Activated CD4-positive, alpha-beta T cell treated with anti-CD3 and anti-CD28 coated beads for 36 hours (primary cell): ENCODE measurements at places on chromosomes 1 and 21. TPM values are rescaled to one million over a fixed set of nuclear protein-coding genes. Genes with fewer than 3 reads are reported as not detected.

DNA sequence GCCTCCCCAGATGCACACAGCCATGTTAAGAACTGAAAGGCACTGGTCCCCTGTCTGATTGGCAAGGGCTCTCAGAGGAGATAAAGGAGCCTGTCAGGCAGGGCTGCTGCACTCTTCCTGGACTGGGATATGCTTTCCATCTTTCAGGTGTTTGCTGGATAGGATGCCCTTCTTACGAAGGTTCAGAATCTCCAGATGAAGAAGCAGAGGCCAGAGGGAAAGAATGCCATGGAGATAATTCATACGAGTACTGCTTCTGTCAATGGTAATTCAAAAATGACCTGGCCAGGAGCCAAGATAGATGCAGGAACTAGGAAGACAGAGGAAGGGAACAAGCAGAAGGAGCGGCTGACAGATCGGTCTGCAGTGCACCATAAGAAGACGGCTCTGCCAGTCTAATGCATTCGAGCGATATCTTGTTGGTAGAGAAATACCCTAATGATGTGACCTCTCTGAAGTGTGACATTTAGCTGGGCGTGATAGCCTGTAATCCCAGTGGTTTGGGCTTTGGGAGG is 16.6 kb upstream of the ATP2B4 start:
- DNase-seq, result no peak

- no peak for DNase-seq
Measured at GRCh38 chr1:18580691-18581419, 49.8 kb upstream of the PAX7 start.

GRCh38 chr1:166471359-166471758 is 304.6 kb upstream of the FAM78B start:
- no peak for DNase-seq

PTPRU gene
- total RNA-seq, result 0.37 TPM

GRCh38 chr21:35297665-35298064 is 248.6 kb upstream of the RUNX1 start:
- peak; percentile 7 for DNase-seq

GRCh38 chr1:199020051-199020450 is 381.2 kb downstream of the PTPRC start:
- DNase-seq, result no peak

DNA sequence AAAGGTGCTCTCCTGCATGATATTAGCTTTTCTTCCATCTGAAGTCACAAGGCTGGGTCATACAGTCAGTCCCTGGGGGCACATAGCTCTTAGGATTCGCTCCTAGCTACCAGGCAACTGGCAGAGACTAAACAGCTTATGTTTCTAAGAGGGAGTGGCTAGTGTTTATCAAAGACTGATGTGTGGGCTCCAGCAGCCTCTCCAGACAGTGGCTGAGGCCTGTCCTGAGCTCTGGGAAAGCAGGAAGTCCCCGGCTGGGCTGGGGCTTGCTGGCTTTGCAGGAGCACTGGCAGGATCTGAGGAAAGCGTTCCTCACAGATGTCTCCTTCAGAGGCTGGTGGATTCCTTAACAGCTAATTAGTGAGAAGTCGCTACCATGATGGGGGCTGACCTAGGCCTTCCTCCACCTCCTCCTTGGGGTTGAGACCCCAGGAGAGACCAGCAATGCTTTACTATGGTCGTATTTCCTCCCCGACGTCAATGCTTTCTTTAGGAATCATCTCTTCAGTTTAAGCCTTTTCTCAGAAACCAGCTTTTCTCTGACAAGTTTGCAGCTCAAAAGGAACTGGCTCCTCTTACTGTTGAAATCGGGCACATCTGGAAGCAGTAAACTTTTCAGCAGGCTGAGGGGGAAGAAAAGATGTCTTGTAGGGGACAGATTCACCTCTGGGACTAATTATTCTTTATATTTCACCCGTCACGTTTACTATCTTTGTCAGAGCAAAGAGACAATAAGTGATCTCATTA is 33.5 kb upstream of the HHAT start:
- DNase-seq, result no peak

- DNase-seq, result peak; percentile 70
Measured at GRCh38 chr1:181936768-181937581, 124.5 kb downstream of the ZNF648 start.

- DNase-seq, result no peak
Measured at GRCh38 chr1:218207194-218207593, 77.9 kb upstream of the RRP15 start.
